ENCODE measurements at places on chromosomes 2 and 18.

DNA sequence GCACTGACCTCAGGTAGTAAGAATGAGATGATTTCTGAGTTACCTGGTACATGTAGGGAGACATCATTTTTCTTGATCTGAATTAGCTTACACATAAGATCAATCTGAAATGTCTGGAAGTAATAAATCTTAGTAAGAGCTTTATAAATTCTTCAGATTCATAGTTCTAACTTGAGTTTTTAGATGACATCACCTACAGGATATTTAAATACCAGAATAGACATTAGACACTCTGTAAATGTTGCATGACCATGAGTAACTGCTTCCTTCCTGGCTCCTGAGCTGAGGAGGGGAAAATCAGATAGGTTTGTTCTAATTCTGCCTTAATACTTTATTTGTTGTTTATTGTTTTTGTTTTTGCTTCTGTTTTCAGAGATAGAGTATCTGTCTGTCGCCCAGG, 181.8 kb downstream of the PHLPP1 start:
- DNase-seq = no peak

DNA sequence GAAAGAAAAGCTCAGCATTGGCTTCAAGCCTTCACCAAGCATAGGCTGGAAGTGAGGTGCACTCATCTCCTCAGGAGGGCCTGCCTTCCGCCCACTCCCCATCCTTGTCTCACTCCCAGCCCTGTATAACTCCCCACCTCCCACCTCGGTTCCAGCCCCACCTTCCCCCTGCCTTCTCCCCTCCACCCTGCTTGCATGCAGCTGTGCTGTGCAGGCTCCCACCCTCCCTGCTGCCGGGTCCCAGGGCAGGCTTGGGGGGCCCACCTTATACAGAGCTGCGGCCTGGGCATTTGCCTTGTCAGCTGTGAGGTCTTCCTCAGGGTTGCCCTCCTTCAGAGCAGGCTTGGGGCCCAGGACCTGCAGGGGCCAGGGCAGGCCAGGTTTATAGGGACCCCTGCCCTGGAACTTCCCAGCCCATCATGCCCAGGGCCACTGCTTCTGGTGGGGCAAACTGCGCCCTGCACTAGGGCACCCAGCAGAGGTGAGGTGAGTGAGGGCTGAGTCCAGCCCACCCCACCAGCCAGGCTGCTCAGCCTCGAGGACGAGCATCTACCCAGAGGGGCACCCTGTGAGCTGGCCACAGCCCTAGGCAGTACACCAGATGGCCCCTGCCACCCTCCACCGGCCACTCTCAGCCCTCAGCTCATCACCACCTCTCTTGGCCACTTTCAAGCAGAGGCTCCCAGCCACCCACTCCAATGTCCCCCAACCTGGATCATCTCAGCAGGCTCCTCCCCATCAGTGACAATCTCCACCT, 11.6 kb downstream of the CAPG start:
- no peak for DNase-seq

GRCh38 chr2:120519469-120519868, 173.5 kb downstream of the INHBB start:
- no peak for DNase-seq

DNA sequence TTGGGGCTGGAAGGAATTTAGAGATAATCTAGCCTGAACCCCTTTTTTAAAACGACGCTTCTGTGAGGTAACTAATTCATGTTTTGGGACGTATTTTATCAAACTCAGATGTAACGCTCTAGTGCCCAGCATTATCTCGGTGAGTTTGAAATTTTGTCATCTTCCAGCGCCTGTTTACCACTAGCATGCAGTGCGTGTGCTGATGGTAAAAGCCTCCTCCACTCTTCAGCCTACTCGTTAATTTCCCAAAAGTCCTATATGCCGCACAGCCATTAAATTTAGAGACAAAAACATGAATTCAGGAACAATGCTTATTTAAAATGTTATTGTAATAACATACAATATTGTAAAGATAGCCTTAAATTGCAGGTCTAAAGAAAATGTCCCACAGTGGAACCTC, 2.8 kb downstream of the ZCCHC2 start:
- no peak for DNase-seq

- no peak for DNase-seq
These were observed 172.0 kb upstream of the SIX3 start for GRCh38 chr2:44769349-44770011.

DNA sequence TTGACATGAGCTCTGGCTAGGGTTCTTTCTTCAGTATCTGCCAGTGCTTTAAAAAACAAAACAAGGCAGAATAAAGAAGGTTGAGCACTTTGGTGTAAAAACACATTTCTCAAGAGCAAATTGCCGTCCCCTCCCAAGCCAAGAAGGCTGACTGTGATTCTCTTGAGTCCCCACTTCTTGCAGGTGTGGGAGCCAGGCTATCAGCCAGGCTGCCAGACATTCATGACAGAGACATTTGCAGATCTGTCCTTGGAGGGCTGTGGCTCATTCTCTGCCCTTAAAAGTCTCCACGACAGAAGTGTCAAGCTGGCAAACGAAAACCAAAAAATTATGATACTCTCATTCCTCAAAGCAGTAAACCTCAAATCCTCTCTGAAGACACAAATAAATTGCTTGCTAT, 749.3 kb upstream of the HS6ST1 start:
- no peak for DNase-seq

GRCh38 chr2:69577467-69578197, 65.9 kb downstream of the AAK1 start:
- no peak for DNase-seq

- DNase-seq = peak; percentile 44
These were observed 405.9 kb downstream of the XIRP2 start for GRCh38 chr2:167293943-167294775.

GRCh38 chr2:153163055-153163454, 315.5 kb downstream of the RPRM start:
- peak; percentile 74 for DNase-seq

DNA sequence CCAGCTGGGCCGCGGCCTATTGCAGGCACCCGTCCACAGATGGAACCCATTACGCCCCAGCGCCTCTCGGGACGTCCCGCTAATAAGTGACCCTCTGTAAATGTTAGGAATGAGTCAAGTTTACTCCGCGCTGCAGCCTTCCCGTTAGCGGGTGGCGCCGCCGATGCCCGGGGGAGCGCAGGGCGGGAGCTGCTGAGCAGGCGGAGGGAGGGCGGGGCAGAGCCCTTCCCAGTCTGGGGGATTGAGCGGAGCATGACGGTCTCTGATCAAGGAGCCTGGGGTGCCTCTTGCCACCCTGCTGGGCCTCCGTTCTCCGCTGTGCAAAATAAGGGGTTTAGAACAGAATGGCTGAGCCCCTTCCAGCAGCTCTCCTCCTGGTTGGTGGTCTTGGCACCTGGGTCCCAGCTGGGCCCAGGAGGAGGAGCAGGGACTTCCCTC, 10.5 kb downstream of the CROCC2 start:
- peak; percentile 35 for DNase-seq
